Non-pigmented ciliary epithelial cell (primary cell): ENCODE measurements at places on chromosomes 7 and 10.

DNA sequence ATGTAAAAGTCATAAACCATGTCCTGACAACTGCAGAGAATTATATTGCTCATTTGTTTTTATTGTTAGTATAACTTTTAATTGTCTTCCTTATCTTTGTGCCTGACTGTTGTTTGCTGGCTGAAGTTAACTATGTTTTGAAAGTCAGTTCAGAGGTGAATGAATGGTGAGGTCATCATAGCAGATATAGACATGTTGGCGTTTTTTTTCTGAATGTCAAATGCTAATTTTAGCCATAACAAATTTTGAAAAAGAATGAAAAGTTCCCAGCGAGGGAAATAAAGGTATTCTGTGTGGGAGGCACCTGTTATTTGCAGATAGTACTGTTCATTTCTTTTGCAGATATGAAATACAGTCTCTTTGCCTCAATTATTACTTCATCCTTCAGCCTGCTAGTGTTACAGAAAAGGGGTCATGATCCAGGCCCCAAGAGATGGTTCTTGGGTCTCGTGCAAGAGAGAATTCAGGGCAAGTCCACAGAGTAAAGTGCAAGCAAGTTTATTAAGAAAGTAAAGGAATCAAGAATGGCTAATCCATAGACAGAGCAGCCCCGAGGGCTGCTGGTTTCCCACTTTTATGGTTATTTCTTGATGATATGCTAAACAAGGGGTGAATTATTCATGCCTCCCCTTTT lies 96.5 kb downstream of the CAMK1D start:
- DNase-seq, result no peak

GRCh38 chr10:78923647-78924318 lies 145.0 kb upstream of the ZMIZ1 start:
- no peak for DNase-seq

DNA sequence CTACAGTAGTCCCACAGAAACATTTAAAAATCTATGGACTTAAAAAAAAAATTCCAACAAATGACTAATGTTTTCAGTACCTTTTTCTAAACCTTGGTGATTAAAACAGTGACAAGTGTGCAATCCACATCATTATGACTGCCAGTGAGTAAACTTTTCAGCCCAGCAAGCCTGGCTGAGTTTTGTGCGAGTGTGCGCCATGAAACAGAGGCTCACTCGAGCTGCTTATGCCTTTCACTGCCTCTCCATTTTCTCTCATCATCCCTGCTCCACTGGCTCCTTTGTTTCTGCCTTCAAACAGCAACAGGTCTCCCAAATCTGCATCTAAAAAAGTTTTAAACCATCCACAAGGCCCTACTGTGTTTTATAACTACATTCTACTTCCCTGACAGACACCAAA lies 105.8 kb downstream of the USP6NL start:
- DNase-seq, result no peak

DNA sequence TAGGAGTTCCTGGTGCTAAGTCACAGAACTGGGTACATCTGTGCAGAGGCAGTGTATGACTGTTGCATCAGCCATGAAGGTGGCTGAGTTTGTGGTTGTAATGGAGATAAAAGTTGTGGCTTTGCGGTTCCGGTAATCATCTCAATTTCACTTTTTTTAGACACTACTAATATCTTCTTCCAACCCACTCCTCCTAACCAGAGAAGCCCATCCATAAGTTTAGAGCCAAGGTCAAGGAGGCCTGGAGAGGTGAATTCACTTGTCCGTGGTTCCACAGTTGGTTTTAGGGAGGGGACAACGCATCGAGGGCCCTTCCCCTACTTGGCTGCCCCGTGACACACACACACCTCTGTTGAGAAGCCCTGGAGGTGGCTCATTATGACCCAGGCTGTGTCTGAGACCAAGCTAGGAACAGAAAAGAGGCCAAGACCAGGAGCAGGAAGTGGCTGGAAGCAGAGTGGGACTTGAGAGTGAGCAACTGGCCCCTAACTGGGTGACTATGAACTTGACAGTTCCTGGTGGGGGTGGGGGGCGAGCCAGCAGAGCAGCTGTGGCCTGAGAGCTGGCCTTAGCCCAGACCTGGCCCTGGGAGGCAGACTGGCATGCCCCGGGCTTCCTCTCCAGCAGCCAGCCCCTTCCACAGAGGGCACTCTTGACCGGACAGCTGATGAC lies 66.8 kb upstream of the COL13A1 start:
- DNase-seq, result no peak

DNA sequence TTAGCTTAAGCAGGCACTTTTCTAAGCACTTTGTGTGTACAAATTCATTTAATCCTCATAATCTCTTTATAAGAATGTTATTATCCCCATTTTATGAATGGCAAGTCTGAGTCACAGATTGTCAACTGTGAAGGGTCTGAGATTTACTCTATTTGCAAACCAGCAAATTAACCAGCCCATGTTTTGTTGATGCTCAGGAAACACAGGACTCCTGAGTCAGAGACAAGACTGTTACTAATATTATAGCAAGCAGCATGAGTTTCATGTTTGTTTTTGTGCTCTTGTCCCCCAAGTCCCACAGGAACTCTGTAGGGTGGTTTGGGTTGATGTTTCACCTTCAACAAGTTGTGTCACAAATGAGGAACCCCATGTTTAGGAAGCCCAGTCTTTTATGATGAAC lies 182.0 kb upstream of the PPP1R3A start:
- DNase-seq, result no peak

GRCh38 chr10:133237588-133238465 lies at the start of gene VENTX:
VENTX (plus strand) TSS chr10:133237855; CDS start chr10:133237915, 60 bp downstream.
- no peak for DNase-seq
